NCI-H524 treated with DMSO at 0.1 percent for 48 hours (cell line): ENCODE measurements at places on chromosomes 5 and 9.
A peak's percentile ranks its signal among the peaks of the same experiment; 100 is the strongest.

- DNase-seq, result peak; percentile 71
These were observed 131.6 kb upstream of the NIPBL start for GRCh38 chr5:36744773-36745589.

DNA sequence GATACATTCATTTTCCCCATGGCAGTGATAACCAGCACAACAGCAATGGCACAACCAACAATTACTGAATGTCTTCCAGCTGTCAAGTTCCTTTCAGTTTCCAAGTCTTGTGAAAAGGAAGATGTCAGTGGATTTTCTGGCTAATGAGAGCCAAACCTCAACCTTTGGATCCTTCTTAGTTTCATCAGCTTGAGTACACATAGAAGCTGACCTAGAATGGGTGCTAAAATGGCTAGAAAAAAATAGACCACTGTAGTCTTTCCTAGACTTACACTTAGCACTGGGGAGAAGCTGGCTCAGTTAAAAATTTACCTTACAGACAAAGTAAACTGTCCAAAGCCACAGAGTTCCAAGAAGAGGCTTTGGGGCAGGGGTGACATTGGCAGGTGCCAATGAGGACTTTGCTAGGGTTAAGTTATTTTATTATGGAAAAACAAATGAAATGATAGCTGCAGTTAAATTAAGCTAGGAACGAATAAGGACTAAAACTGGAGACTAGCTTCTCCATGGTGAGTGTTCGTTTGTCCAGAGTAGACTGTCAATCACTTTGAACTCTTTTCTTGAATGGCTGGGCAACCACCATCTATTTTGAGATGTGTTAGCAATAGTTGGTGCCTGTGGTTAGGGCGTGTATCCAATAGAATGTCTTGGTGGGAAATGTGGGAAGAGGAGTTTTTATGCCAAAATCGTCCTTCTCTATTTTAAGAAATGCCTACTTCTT lies 25.9 kb upstream of the TXN start:
- no peak for DNase-seq

DNA sequence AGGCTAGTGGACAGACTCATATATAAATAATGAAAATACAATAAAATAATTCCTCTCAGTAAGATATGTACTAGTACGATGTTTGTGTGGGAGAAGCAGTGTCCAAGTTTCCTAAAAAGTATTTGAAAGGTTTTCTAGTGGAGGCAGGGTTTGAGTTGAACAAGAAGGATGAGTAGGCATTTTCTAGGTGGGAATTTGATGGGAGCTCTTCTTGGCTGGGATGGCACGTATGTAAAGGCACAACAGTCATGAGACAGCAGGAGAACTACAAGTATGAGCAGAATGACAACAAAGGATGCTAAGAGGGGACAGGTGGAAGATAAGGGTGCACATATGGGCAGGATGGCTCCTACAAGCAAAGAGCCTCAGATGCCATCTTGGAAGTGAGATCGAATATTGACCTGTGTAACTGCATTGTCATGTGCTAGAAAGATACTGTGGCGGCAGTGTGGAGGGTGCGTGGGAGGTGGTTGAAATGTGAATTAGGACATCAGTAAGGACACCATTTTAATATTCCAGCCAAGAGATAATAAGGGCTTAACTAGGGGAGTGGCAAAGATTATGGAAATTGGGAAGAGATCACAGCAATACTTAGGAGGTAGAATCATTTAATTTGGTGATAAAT lies 135.8 kb downstream of the RPS23 start:
- peak; percentile 81 for DNase-seq

DNA sequence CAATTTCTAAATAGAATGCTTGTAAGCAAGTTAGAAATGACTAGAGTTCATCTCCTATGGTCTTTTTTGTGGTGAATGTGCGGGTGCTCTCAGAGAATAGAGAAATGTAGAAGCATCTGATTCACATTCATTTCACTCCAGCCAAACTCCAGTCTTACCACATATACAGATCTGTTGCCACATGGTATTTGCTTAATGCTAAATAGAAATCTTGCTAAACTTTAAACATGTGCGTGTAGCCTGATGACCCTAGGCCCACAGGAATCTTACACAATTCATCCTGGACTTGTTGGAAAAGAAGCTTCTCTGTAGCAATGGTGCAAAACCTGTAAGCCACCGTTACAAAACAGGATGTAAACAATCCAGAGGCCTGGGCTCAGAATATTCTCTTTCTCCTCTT lies 135.2 kb downstream of the PCSK1 start:
- DNase-seq, result no peak

DNA sequence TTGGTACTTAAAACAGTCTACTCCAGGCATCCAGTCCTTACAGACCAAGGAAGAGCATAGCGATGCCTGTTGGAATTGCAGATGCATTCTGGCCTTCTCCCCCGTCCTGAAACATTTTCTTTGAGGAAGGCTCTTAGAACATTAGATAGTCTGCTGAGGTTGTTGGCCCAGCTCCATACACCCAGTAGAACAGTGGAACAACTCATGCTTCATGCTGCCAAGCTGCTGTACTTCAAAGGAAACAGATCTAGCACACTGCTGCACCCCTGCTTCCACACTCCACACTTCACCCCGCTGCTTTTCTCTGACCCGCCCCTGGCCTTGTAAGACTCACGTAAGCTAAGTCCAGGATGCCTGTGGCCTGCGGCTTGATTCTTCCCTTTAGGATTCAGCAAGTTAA lies 33.4 kb upstream of the NCS1 start:
- no peak for DNase-seq

DNA sequence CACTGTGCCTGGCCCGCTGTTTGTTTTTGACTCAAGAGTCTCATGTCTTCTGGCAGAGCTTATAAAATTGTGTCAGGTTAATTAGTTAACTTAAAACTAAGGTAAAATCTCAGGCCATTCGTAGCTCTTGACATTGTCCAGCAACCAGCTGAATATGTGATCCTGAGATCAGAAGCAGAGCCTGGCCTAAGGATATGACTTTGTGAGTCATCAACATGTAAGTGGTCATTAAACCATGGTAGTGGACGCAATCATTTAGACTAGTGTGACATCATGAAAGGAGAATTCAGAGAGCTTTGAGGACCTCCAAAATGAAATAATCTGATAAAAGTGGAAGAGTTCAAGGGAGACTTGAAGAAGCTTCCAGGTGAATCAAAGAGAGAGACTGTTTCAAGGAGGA lies 23.3 kb downstream of the SPZ1 start:
- DNase-seq, result no peak

GRCh38 chr5:100800562-100800961 lies 102.5 kb downstream of the ST8SIA4 start:
- no peak for DNase-seq

DNA sequence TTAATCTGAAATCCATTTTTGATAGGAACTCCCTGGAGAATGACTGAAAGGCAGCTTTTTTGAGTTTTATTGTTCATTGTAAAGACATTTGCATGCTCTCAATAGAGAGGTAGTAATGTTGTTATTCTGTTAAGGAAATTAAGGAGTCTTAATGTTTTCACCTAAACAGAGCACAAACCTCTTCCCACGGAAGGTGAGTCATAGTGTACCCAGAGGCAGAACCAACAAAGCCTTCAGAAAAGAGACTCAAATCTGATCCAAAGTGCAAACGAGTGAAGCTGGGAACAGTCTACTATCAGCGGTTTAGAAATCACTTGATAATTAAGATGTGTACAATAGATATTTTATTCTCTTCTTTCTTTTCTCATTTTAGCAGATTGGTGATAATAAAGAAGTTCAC lies 470.5 kb downstream of the PLK2 start:
- no peak for DNase-seq

DNA sequence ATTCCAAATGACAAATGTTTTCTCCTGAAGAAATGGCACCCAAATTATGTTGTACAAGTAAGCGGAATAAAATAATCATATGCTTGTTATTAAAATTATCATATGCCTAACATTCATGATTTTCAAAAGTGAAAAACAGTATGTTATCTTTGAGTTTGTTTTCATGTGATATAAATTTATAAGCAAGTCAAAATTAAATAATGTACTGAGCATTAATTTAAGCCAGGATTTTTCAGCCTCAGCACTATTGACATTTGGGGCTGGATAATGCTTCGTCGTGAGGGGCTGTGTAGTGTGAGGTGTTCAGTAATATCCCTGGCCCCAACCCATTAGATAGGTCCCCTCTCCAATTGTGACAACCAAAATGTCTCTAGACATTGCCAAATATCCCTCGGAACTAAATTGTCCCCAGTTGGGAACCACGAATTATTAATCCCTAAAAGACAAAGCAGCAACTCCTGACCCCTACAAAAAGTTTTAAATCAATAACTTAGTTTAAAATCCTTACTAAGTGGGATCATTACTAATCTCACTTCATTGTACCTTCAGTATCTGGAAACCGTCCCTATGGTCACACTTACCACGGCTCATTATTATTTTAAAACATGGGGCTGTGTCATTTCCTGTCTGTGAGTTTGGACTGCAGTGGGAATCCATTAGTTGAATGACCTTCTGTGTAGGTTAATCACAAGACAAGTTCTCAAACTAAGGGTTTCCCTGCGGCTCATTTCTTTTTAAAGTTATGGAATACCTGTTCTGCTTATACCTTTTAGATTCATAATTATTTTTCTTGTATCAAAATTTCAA lies 1.3 kb upstream of the NNT start:
- no peak for DNase-seq

DNA sequence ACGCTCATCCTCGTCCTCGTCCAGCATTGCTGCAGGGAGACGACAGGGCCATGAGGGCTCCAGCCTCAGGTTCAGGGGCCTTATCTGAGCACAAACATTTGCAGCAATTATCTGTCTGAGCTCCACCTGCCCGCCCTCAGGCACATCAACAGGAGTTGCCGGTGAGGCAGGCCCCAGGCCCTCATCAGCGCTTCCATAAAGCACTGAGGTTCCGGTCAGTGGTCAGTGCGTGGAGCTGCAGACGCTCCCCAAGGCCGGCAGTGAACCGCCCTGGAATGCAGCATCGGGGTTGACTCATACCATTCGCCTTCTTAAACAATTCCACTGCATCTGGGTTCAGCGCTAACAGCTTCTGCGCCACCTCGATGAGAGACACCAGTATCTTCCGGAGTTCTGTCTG lies 15.2 kb downstream of the UBAC1 start:
- DNase-seq, result no peak

GRCh38 chr9:33227741-33228140 lies 12.2 kb upstream of the SPINK4 start:
- DNase-seq, result no peak

GRCh38 chr9:69379270-69379982 lies 54.4 kb downstream of the ENTREP1 start:
- DNase-seq, result no peak

DNA sequence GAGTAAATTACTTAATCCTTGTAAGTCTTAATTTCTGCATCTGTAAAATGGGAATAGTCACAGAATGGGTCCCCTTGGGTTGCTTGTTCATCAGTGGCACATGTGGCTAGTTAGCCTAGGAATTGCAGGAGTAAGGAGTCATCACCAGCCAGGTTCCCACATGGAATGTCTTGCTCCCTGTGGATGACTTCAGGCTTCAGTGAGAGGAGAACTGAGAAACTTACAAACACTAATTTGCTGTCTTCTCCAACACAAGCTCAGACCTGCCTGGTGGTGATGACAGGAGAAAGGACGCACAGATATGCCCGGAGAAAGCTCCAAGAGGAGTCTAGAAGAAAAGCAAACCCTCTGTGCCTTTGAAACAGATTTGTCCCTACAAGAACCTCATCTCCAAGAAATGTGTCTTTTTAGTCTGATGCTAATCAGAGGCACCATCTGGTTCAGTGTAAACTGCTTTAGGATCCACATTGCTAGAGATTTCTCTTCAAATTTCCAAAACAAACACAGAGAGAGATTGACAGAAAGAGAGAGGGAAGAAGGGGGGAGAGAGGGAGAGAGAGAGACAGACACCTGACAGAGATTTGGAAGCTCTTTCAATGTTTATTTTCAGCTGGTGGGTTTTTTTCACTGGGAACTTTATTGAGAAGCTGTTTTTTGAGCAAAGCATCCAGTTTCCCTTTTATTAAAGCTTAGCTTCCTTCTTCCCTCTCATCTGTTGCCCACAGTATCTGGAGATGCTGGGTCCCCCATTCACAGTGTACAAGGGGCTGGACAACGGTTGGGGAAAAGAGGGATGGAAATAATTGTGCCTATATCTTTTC lies 128.3 kb downstream of the DOCK2 start:
- DNase-seq, result no peak

- DNase-seq, result no peak
These were observed 7.7 kb downstream of the CXXC5 start for GRCh38 chr5:139655727-139656271.

GRCh38 chr5:132487841-132488555 lies 2.6 kb downstream of the IRF1 start:
- DNase-seq, result no peak

GRCh38 chr5:37839407-37840052 lies at the start of gene GDNF:
GDNF (minus strand) TSS chr5:37840041; CDS start chr5:37834796, 5,245 bp downstream.
- DNase-seq, result peak; percentile 12

GRCh38 chr9:113511047-113511521 lies 47.6 kb downstream of the RGS3 start:
- no peak for DNase-seq

DNA sequence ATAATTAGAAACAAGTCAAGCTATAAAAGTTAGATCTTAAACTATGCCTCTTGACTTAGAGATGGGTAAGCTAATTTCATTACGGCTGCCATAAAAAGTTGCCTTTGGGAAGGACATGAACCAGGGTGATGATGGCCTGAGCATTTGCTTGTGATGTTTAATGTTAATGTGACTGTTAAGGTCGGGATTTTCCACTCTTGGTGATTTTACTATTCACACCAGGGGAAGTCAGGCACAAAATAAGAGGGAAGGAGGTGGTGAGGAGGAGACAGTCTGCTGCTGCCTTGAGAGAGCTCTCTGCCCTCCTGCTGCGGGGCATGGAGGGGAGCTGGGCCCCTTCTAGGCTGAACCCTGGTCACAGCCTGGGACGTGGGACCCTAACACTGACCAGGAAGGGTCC lies 34.4 kb downstream of the AHRR start:
- no peak for DNase-seq

DNA sequence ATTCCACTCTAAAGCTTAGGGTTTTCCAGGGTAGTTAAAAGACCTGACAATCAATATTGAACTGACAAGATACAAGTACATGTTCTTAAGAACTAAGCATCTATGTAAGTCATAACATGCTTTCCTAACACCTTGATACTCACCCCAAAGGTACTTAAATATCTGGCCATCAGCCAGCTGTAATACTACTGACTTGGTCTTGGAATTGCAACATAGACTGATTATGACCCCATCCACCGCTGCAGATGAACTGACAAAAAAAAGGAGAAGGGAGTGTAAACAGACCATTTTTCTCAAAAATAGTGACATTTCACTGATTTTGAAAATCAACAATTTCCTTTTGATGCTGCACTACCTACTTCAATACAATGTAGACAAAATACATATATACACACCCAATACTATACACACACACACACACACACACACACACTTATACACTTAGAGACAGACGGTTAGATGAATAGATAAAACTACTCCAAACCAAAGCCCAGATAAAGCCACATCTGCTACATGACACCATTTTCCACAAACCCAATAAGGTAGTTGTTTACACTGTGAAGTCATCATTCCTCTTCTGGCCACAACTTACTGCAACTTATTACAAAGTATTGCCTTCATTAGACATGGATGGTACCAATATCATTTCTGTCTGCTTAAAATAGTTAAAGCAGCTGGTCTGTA lies 30.4 kb downstream of the ELP1 start:
- DNase-seq, result no peak
